KG1 (cell line): ENCODE measurements at places on chromosomes 6 and 20.

DNA sequence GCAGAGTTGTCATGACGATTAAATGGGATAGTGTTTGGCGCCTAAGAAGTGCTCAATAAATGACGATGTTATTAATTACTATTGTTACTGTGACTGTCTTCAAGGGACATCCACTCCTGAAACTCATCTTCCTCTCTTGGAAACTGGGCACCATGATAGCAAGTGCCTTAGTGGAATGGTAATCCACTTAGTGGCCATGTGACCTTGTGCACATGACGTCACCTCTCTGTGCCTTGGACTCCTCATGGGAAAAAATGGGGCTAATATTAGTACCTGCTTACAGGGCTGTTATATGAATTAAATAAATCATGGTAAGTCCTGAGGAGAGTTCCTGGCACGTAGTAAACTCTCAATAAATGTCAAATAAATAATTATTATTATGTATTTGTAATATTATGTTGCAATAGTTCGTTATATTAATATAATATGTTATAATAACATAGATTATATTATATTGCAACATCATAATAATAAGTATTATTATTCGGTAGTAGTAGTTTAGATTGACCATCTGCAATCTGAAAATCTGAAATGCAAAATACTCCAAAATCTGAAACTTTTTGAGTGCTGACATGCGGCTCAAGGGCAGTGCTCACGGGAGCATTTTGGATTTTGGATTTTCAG is 40.9 kb downstream of the EYA2 start:
- no peak for DNase-seq

DNA sequence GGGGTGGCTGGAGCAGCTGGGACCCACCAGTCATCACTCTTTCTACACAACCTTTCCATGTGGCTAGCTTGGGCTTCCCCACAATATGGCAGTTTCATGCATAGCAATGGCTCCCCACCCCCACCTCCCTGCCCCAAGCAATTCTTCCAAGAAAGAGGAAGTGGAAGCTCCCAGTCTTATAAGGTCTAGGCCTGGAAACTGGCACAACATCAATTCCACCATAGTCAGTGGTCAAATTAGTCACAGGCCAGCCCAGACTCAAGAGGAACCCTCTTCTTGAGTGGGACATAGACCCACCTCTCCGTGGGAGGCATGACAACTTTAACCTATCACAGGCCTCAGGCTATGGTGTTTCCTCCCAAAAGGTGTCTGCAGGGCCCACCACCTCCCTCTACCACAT is 17.7 kb downstream of the TGM6 start:
- DNase-seq, result no peak

DNA sequence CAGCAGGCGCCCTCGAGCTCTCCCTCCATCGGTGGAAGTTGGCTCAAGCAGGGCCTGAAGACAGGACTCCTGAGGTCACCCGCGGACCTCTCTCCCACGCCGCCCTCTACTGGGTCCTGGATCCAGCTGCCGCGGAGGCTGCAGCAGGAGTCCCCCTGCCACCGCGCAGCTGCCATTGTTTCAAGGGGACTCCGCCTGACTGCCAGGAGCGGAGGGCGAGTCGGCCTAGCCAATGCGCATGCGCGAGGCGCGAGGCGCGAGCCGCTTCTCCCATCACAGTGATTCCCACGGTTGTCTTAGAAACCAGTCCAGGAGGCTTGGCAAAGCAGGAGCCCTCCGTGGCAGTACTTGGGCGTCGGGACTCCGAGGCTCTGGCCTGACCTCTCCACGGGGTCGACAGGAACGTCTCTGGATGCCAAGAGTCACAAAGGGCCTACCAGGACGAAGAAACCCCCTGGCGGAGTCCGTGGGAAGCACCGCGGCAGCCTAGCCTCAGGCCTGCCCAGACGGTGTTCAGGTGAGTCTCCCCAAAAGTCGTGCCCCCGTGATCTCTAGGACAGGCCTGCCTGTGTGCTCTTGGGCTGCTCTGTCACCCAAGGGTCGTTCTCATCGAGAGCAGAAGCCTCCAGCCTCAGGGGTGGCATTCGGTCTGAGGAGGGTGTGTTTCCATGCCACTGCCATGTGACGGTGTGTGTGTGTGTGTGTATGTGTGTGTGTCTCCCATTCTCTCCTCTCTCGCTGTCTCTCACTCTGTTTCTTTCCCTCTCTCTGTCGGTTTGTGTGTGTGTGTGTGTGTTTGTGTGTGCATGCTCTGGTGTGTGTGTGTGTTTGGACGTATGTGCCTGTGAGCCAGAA is 290.6 kb upstream of the ZNF337 start:
- DNase-seq, result no peak

DNA sequence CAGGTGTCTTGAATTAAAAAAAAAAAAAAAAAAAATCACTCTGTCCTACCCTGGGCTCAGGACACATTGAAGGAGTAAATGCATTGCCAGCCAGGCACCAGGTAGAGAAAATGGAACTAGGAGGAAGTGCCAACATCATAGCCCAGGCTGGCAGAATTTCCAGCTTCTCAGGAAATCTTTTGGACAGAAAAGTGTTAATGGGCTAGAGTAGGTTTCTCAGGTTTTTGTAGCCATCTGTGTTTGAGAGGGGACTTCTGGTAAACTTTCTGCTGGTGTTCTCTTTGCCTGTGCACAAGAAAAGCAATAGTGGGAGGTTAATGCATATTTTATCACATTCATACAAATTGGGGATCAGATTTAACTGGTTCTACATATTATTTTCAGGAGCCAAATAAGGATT is 678.3 kb upstream of the NRSN1 start:
- no peak for DNase-seq

DNA sequence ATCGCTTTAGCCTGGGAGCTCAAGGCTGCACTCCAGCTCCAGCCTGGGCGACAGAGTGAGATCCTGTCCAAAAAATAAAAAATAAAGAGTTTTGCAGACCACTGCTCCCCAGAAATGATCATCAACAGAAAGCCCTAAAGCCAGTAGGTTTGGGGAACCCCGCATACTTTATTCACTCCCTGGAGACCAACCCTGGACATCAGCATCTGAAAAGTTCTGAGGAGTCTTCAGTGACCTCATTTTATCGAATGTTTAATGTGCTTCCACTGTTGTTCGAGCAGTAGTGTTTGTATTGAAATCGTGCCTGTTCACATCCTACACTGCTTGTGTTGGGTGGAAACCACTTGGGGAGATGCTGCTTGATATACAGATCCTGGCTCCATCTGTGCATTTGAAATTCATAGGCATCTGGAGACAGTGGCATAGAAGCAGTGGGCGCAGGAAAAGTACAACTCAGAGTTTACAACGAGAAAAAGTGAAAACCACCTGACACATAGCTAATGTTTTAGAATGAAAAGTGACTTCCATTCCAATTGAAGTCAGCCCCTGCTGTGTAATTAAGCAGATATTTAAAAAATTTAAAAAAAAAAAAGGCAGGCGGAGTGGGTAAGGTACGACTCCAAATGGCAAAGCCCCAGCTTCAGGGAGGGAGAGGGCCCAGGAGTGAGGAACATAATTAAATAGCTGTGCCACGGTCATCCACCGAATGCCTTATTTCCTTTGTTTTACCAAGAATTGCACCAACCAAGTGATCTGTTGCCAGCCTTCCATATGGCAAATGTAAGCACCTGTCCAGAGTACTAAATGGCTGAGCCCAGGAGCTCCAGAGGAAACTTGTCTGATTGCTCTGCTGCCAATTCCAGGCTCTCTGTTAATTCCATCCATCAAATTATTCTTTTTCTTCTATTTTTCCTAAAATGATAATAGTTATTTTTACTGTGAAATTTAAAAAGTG is 100.4 kb upstream of the NAA20 start:
- DNase-seq, result no peak

GRCh38 chr6:43627008-43627825 is 1.8 kb downstream of the GTPBP2 start:
- DNase-seq, result no peak

DNA sequence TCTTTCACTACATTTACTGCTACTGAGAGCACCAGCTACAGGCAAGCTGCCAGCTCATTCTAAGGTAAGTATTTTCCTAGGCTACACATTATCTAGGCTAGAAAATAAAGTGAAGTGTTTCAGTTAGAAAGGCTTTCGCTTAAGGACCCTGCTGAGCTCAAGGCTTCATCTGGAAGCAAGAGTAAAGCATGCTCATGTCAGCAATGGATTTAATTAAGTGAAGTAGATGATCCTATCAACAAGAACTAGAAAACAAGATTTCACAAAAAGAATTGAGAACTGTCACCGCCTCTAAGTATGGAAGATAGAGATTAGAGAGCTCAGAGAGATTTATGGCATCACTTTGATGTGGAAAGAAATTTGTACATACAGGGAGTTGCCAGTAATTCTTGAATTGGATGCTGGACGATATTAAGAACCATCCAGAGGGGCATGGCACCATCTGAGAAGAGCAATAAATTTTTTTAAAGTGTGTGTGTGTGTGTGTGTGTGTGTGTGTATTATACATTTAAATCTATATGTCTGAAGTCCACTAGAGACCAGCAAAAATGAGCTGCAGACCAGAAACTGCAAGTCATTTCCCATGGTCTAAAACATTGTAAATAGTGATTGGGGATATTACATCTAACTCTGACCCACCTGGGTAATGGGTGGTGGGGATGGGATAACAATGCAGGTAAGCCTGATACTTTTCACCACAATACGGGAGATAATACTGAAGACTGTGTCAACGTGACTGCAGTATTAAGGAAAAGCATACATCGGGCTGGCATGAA is 105.2 kb upstream of the MAP7 start:
- DNase-seq, result no peak

DNA sequence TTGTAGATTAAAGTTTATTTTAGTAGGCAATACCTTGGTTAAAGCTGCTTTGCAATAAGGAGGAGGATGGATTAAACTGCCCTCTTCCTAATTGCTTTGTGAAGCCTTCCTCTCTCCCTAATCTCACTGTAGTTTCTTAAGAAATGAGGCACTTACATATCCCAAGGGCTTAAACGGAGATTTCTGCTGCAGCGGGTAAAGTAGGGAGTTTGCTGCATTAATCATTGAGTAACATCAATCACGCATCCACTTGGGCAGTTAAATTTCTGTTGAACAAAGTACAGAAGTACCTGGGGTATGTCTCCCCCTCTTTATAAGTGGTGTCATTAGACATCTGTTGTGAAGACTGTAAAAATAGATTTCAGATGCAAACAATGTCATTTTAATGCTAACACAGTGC is 29.5 kb upstream of the ARID1B start:
- no peak for DNase-seq

DNA sequence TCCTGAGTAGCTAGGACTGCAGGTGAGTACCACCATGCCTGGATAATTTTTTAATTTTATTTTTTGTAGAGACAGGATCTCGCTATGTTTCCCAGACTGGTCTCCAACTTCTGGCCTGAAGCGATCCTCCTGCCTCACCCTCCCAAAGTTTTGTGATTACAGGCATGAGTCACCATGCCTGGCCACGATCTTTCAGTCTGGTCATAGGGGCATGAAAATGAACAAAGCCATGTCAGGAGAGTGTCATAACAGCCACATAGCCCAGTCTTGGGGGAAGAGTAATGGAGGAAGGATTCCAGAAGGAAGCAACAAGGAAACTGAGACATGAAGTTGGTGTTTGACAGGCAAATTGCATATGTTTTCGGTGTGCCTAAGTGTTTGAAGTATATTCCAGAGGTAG is 17.0 kb upstream of the SNX3 start:
- no peak for DNase-seq

- DNase-seq, result peak; percentile 42
These were observed 2.5 kb upstream of the HEY2 start for GRCh38 chr6:125746731-125747588.

- DNase-seq, result no peak
These were observed 30.4 kb downstream of the ADRM1 start for GRCh38 chr20:62332989-62333819.

DNA sequence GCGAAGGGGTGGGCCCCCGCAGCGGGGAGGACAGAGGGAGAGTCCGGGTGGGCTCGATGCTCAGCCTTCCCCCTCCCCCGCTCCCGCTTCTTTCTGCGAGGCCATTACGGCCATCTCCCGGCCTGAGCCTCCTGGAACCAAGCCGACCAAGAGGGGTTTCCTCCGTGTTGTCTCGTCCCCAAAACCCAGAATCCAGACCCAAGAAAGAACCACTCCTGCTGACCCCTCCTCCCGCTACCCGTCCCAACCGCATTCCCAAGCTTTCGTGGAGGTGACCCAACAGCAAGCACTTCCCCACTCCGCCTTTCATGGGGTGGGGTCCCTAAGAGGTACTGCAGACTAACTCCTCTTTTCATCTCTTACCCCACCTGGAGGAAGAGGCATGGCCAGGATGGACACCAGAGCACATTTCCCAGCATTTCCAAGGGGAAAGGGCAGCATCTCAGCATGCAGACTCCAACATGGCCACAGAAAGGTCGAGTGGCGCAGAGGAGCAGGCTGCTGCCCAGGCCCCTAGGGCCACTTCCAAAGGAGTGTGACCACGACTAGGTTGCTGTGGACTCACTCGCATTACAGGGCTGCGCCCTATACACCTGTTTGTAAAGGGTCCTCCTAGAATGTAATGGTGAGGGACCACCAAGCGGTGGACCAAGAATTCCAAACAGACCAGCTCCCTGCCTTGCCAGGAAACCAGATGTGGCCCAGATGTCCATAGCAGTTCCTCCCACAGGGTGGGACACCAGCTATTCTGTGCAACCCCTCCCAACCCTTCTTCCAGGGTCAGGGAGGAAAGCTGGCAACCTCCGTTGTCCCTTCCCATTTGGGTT is 53.4 kb downstream of the MRPL14 start:
- DNase-seq, result no peak

DNA sequence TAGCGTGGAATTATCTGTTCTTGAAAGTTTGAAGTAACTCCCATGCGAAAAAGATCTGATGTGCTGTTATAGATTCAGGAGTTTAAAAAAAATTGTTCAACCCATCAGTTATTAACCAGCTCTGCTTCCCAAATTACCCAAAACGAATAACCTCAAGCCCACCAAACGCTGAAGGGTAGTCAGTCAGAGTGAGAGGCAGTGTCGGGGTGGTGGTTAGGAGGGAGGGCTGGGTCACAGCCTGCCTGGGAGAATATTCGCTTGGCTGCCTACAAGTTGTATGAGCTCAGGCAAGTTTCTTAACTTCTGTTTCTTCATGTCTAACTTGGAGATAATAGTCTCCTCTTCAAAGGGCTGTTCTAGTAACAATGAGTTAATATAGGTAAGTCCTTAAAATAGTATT is 114.6 kb downstream of the JPH2 start:
- no peak for DNase-seq

- DNase-seq, result peak; percentile 40
These were observed 26.7 kb downstream of the NTSR1 start for GRCh38 chr20:62735331-62735821.

GRCh38 chr6:41704656-41705310 is 30.6 kb downstream of the TFEB start:
- DNase-seq, result no peak

- DNase-seq, result no peak
These were observed 93.6 kb downstream of the INSM1 start for GRCh38 chr20:20461551-20461950.

- DNase-seq, result no peak
These were observed 16.9 kb downstream of the CDH22 start for GRCh38 chr20:46291401-46291800.

DNA sequence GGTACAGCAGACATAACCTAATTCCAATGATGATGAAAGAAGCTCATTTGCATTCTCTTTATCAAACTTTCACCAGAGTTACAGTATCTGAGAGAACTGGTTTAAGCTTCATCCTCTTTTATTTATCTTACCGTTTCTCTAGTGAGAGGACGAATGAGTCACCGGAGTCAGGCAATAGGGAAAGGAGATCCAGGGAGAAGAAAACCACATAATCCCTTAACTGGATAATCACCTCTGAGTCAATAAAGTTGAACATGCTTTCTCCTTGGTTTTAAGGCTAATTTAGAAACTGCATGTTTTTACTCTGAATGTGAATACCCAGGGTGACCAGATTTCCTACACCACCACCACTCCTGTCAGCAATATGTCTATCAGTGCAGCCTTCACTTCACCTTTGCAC is 313.7 kb upstream of the TBX18 start:
- DNase-seq, result no peak
